ENCODE measurements at places on chromosomes 16 and 17. TPM values are rescaled to one million over a fixed set of nuclear protein-coding genes. Genes with fewer than 3 reads are reported as not detected.

GRCh38 chr17:75468779-75469373 is 12.4 kb downstream of the TMEM94 start:
- no peak for DNase-seq
- H3K4me1 ChIP-seq, result no peaks in the 10 kb centered on the region
- H3K4me3 ChIP-seq, result no peak overlapping the region

DNA sequence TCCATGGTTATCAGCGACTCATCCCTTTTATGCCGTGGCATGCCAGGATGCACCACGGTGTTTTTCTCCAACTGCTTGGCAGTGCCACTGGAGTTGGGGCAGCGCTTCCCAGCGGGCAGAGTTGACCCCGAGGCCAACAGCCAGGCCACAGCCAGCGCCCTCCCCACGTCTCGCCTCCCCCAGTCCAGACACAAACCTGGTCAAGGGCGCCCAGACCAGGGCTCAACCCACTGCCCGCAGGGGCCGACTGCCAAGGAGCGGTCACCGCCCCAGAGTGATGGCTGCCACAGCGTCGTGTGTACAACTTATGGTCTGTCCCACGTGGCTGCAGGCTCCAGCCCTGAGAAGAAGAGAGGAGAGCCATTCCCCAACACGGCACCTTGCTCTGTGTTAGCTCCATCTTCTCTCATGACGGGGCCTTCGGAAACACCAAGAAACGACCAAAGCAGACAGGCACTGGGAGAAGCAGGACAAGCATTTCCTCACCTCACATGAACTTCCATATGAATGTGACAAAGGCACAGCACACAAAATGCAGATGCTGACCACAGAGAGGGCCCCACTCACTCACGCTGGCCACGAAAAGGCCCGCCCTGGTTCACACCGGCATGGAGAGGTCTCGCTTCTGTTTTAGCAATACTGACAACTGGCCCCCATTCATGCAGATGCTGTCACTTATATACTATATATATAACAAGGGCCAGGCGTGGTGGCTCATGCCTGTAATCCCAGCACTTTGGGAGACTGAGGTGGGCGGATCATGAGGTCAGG is 27.0 kb downstream of the AXIN1 start:
- H3K4me1 ChIP-seq, result peaks cover 20% of the 10 kb centered on the region
- peak overlapping the region; percentile 57 for H3K27ac ChIP-seq
- H3K36me3 ChIP-seq, result no peaks in the 10 kb centered on the region
- H3K4me3 ChIP-seq, result no peak overlapping the region
- no peaks in the 10 kb centered on the region for H3K27me3 ChIP-seq

DNA sequence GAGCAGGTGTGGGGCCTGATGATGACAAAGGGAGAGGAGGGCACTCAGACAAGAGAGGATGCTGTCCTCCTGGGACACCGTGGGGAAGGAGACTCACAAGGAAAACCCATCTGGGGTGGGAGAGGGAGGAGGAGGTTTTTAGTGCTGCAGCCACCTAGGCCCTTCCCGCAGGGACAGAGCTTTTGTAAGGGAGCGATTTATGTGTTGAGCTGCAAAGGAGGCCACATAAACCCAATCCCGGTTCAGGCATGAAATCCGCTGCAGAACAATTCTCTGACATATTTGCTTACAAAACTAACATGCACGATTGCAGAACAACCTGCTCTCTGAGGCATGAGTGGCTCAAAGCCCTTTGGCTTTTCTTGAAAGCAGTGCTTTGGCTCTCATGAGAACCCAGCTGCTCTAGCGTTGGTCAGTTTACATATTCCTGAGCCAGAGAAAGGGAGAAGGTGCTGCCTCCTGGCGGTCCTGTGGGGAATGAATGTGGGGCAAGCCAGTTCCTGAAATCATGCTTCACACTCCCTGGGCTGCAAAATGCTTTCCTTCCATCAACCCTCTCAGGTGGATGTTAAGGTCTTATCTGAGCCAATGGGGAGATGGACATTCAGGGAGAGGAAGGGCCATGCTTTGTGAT is 122.4 kb upstream of the NLRP1 start:
- no peaks in the 10 kb centered on the region for H3K36me3 ChIP-seq
- no peak overlapping the region for H3K27ac ChIP-seq
- H3K4me1 ChIP-seq, result no peaks in the 10 kb centered on the region
- no peak overlapping the region for H3K4me3 ChIP-seq

- H3K27ac ChIP-seq, result no peak overlapping the region
- no peak overlapping the region for H3K4me3 ChIP-seq
- no peaks in the 10 kb centered on the region for H3K4me1 ChIP-seq
Observed at GRCh38 chr17:22510504-22510903, 818.2 kb downstream of the KCNJ18 start.

DNA sequence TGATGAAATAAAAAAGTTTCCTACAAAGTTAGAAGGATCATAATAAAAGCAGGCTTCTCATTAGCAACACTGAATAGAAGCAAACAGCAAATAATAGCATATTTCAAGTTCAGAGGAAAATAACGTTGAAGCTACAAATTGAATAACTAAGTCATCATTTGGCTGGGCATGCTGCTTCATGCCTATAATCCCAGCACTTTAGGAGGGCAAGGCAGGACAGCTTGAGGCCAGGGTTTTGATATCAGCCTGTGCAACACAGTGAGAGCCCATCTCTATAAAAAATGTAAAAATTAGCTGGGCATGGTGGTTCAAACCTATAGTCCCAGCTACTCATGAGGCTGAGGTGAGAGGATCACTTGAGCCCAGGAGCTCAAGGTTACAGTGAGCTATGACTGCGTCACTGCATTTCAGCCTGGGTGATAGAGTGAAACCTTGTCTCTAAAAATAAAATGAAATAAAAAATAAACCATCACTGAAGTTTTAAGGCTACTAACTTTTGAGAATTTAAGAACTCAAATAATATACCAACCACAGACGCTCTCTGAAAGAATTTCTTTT is 25.5 kb downstream of the NCOR1 start:
- no peak overlapping the region for H3K4me3 ChIP-seq
- H3K27me3 ChIP-seq, result no peaks in the 10 kb centered on the region
- no peaks in the 10 kb centered on the region for H3K4me1 ChIP-seq
- peaks cover 3% of the 10 kb centered on the region for H3K36me3 ChIP-seq
- no peak overlapping the region for H3K27ac ChIP-seq

GRCh38 chr16:89052191-89052889 is 41.3 kb upstream of the ACSF3 start:
- no peaks in the 10 kb centered on the region for H3K27me3 ChIP-seq
- no peak overlapping the region for H3K4me3 ChIP-seq
- H3K36me3 ChIP-seq, result no peaks in the 10 kb centered on the region

The KRTAP4-5 gene
- total RNA-seq, result not detected

DNA sequence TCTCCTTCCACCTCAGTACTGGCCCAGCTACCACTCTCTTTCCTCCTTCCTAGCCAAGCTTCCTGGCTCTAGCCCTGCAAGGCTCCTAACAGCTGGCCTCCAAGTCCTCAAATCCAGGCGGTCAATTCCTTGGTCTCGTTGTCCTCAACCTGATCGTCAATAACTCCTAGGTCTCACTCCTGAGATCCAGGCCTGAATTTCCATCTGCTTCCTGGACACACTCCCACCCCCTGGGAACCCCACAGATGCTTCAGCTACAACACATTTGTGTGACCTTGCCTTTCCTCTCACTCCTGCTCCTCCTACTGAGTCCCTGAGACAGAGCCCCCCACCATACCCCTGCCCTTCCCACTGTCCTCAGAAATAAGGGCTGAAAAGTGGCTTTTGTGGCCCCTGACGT is 2.3 kb downstream of the ENKD1 start:
- H3K4me1 ChIP-seq, result peaks cover 16% of the 10 kb centered on the region
- DNase-seq, result no peak
- H3K27me3 ChIP-seq, result no peaks in the 10 kb centered on the region
- H3K27ac ChIP-seq, result no peak overlapping the region
- H3K36me3 ChIP-seq, result no peaks in the 10 kb centered on the region

The CRHR1 gene
- total RNA-seq, result not detected

DNA sequence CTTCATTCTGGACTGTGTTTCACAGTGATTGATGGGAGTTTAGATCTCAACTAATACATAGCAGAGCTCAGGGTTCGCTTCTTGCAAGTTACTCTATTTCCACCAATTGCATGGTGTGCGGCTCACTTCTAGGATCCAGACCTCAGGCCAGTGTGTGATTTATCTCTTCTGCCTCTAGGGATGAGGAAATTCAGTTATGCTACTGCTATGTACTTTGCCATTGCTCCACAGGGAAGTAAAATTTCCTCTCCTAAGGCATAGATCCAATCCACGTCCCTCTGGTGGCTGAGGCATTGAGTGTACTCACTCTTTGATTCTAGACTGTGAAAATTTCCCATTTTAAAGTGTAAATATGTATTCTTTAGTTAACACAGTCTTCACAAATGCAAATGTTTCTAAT is 214.1 kb downstream of the HS3ST3B1 start:
- H3K4me1 ChIP-seq, result no peaks in the 10 kb centered on the region
- peak; percentile 4 for DNase-seq
- no peaks in the 10 kb centered on the region for H3K36me3 ChIP-seq
- H3K4me3 ChIP-seq, result no peak overlapping the region
- H3K27ac ChIP-seq, result no peak overlapping the region
- H3K27me3 ChIP-seq, result no peaks in the 10 kb centered on the region

DNA sequence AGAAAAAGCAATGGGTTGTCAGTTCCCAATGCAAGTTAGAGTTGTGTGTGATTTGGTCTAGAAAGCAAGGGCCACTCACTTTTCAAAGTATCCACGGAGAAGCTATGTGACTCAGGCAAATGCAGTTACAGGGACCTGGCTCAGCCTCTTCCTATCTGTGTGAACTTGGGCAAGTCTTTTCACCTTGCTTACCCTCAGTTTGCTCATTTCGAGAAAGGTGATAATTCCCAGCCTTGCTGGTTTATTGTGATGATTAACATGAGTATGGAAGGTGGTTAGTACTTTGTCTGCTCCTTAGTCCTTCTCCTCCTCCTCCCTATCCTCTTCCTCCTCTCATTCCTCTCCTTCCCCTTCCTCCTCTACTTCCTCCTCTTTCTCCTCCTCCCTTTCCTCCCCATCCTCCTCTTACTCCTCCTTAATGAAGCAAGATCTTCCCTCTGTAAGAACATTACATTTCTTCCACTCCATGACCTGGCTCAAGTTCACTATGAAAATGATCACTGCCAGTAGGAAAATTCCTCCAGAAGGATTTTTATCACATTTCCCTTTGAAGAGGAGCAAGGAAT is 204.0 kb downstream of the GRIN2A start:
- H3K27ac ChIP-seq, result no peak overlapping the region
- H3K36me3 ChIP-seq, result no peaks in the 10 kb centered on the region
- H3K4me1 ChIP-seq, result no peaks in the 10 kb centered on the region
- H3K4me3 ChIP-seq, result no peak overlapping the region
- no peak for DNase-seq

The APRT gene
- 101 TPM for total RNA-seq

DNA sequence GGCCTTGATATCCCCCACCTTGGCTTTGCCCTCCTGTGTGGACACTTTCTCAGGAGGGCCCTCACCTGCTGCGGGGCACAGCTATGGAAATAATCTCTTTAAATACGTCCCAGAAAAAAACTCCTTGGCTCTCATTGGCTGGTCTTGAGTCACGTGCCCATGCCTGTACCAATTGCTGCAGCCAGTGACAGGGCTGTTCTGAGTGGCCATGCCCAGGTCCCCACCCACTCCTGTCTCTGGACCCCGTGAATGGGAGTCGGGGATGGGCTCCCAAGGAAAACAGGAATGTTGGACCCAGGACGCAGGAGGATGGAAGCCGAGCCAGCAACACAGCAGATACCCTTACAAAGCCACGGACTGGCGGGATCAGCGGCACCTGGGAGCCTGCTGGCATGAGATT is 53.1 kb upstream of the CDR2 start:
- no peaks in the 10 kb centered on the region for H3K4me1 ChIP-seq
- H3K27me3 ChIP-seq, result no peaks in the 10 kb centered on the region
- no peak overlapping the region for H3K4me3 ChIP-seq
- H3K36me3 ChIP-seq, result no peaks in the 10 kb centered on the region

The PHF23 gene
- 57.9 TPM for total RNA-seq

The KRT13 gene
- 5.3 TPM for total RNA-seq

GRCh38 chr17:35716897-35717465 is 14.5 kb upstream of the RASL10B start:
- H3K4me3 ChIP-seq, result no peak overlapping the region
- peaks cover 18% of the 10 kb centered on the region for H3K4me1 ChIP-seq
- H3K27me3 ChIP-seq, result no peaks in the 10 kb centered on the region
- no peak for DNase-seq
- H3K27ac ChIP-seq, result peak overlapping the region; percentile 59
- H3K36me3 ChIP-seq, result peaks cover 3% of the 10 kb centered on the region

The KRT40 gene
- total RNA-seq, result 0.33 TPM

The MT3 gene
- total RNA-seq, result not detected

DNA sequence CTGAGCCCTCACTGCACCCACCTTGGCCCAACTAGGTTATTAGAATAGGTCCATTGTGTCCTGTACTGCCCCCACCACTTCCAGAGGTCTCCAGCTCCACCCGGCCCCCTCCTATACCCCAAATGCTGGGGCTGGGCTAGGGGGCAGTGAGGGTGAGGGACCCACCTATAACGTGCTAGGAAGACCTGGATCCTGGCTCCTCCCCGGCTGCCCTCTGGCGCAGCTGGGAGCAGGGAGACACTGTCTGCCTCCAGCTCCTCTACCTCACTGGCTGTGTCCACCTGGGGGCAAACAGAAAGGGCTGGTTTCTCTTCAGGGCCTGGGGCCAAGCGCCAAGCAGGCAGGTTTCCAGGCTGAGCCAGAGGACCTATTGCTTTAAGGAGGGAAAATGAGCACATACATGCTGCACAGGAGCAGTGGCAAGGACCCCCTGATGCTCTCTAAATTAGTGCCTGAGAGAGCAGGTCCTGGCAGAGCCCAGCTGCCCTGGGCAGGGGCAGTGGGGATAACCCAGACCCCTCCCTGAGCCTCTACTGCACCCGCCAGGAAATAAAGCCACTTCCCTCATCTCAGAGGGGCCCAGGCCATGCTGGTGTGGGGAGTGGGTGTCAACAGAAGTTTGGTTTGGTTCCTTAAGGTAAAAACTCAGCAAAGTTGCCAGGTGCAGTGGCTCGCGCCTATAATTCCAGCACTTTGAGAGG is 12.2 kb downstream of the TSPOAP1 start:
- no peak overlapping the region for H3K27ac ChIP-seq
- no peaks in the 10 kb centered on the region for H3K4me1 ChIP-seq
- H3K27me3 ChIP-seq, result no peaks in the 10 kb centered on the region
- no peak overlapping the region for H3K4me3 ChIP-seq

DNA sequence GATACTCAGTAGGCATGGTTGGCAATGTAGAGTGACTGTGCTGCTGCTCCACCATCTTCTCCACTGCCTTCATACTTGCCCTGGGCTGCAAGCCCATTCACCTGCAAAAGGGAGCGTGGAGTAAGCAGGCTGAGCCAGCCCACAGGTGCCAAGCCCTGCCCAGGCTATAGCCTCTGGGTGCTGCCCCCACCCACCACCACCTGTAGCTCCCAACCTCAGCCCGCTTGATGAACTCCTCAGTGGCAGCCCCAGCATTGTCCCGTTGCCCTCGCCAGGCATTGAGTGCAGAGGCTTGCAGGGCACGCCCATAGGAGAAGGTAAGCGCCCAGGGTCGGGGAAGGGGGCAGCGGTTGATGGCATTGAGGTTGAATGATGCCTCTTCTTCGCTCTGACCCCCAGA is 2.2 kb upstream of the PIGS start:
- no peak overlapping the region for H3K4me3 ChIP-seq
- no peaks in the 10 kb centered on the region for H3K27me3 ChIP-seq
- DNase-seq, result no peak
- no peak overlapping the region for H3K27ac ChIP-seq

Data from hepatocyte (in vitro differentiated cells).